ENCODE measurements at places on chromosomes 7 and 10. TPM values are rescaled to one million over a fixed set of nuclear protein-coding genes. Genes with fewer than 3 reads are reported as not detected.

CHAT gene
- 0.24 TPM for total RNA-seq

GRCh38 chr7:115066050-115066449 is 144.2 kb downstream of the MDFIC start:
- H3K4me3 ChIP-seq = no peak overlapping the region

DNA sequence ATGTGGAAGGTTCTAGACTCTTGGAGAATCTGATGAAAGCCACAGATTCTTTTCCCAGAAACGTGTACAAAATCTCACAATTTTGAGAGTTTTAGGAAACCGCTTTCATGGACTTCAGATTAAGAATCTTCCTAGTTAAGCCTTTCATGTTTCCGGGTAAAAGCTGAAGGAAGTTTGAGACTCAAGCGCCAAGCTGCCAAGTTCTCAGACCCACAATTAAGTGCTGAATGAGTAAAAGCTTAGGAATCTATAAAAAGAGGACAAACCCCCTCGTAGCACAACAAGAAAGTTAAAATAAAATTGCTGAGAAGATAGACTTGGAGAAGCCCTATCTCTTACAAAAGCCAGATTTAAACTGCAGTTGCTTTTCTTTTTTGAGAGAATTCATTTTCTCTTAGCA is 99.6 kb downstream of the ST8SIA6 start:
- no peaks in the 10 kb centered on the region for H3K36me3 ChIP-seq
- no peak overlapping the region for H3K27ac ChIP-seq
- peaks cover 17% of the 10 kb centered on the region for H3K27me3 ChIP-seq
- no peaks in the 10 kb centered on the region for H3K4me1 ChIP-seq

RBM20 gene
- total RNA-seq = not detected

KCNMA1 gene
- total RNA-seq = not detected

ENTPD1 gene
- total RNA-seq = 13.0 TPM

GRCh38 chr7:65953890-65954450 is 28.0 kb downstream of the GUSB start:
- H3K4me3 ChIP-seq = no peak overlapping the region
- no peaks in the 10 kb centered on the region for H3K27me3 ChIP-seq
- no peak overlapping the region for H3K27ac ChIP-seq
- no peaks in the 10 kb centered on the region for H3K4me1 ChIP-seq

Measured in activated CD4-positive, alpha-beta T cell treated with anti-CD3 and anti-CD28 coated beads, Interleukin-2, amount 10 ng/mL, durations not matched to agents 24 days and 14 days (primary cell).